Placental pericyte (primary cell): ENCODE measurements at places on chromosomes 6 and 20. TPM values are rescaled to one million over a fixed set of nuclear protein-coding genes. Genes with fewer than 3 reads are reported as not detected.

CST3 gene
- 191 and 236 TPM in 2 replicates for total RNA-seq

PLAGL2 gene
- total RNA-seq, result 5.3 and 6.8 TPM in 2 replicates

FKBP1C gene
- 0.44 and 1.0 TPM in 2 replicates for total RNA-seq

OSER1 gene
- total RNA-seq, result 41.4 and 47.7 TPM in 2 replicates
